Lower leg skin (tissue), 4 donors: ENCODE measurements at places on chromosomes 12 and 14. TPM values are rescaled to one million over a fixed set of nuclear protein-coding genes. Genes with fewer than 3 reads are reported as not detected.

Gene OTX2
- total RNA-seq, result not detected

Gene NUBPL
- 9.2 TPM for total RNA-seq

Gene CCDC38
- 0.06 TPM for total RNA-seq

Gene KRT73
- total RNA-seq, result 3.0 TPM

Gene FZD10
- 11.0 TPM for total RNA-seq

Gene C3AR1
- total RNA-seq, result 3.8 TPM

Gene KRT7
- total RNA-seq, result 90.4 TPM

Gene C12orf56
- 1.1 TPM for total RNA-seq

Gene TEX22
- 0.34 TPM for total RNA-seq

Gene BICDL1
- 140 TPM for total RNA-seq

Gene VPS29
- 54.8 TPM for total RNA-seq

Gene CISTR
- total RNA-seq, result not detected

Gene ZFHX2
- 0.25 TPM for total RNA-seq

Gene ESPL1
- total RNA-seq, result 4.7 TPM

Gene RFX4
- not detected for total RNA-seq

Gene TSPAN19
- total RNA-seq, result not detected

Gene ZDHHC22
- total RNA-seq, result not detected

Gene RIPK3
- 6.3 TPM for total RNA-seq

Gene REM2
- total RNA-seq, result 0.62 TPM

Gene OR4N5
- total RNA-seq, result not detected

Gene PELI2
- 10.0 TPM for total RNA-seq

Gene FGD6
- total RNA-seq, result 13.9 TPM

Gene MGST1
- 95.1 TPM for total RNA-seq

Gene FOXN4
- 0.10 TPM for total RNA-seq

Gene KRT6C
- total RNA-seq, result 1.0 TPM

Gene ANKRD33
- not detected for total RNA-seq

Gene ANO4
- total RNA-seq, result not detected

Gene MANSC4
- not detected for total RNA-seq
